ENCODE measurements at places on chromosomes 13 and 19.

GRCh38 chr13:60355056-60355455 is 42.0 kb upstream of the TDRD3 start:
- no peak for DNase-seq

- DNase-seq: no peak
These were observed 4.6 kb downstream of the CPAMD8 start for GRCh38 chr19:17021793-17022590.

GRCh38 chr13:84025824-84026223 is 143.6 kb upstream of the SLITRK1 start:
- DNase-seq: no peak

DNA sequence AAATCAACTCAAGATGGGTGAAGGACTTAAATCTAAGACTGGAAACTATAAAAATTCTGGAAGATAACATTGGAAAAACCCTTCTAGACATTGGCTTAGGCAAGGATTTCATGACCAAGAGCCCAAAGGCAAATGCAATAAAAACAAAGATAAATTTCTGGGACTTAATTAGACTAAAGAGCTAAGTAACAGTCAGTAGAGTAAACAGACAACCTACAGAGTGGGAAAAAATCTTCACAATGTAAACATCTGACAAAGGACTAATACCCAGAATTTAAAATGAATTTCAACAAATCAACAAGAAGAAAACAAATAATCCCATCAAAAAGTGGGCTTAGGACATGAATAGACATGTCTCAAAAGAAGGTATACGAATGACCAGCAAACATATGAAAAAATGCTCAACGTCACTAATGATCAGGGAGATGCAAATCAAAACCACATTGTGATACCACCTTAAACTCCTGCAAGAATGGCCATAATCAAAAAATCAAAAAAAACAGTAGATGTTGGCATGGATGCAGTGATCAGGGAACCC is 6.3 kb upstream of the RFX1 start:
- no peak for DNase-seq

GRCh38 chr19:45569619-45570421 is 14.8 kb downstream of the OPA3 start:
- DNase-seq: peak; percentile 51

DNA sequence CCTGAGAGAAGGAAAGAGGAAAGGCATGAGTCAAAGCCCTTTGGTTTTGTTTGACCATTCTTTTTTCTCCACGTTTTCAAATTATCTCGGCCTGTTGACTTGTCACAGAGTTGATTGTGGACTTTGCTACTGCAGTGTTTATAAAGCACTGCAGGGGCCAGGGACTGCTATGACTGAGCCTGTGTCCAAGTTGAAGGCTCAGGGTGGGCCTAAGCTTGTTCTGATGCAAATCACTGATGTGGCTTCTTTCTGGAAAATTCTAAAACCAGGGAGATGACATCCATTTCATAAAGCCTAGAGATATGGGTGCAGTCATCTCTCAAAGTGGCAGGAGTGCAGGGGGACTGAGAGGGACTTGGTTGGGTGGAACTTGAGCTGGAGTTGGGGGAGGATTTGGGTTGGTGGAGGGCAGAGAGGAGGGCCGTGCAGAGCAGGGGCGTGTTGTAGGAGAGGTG is 1.2 kb upstream of the CXCL17 start:
- DNase-seq: no peak

DNA sequence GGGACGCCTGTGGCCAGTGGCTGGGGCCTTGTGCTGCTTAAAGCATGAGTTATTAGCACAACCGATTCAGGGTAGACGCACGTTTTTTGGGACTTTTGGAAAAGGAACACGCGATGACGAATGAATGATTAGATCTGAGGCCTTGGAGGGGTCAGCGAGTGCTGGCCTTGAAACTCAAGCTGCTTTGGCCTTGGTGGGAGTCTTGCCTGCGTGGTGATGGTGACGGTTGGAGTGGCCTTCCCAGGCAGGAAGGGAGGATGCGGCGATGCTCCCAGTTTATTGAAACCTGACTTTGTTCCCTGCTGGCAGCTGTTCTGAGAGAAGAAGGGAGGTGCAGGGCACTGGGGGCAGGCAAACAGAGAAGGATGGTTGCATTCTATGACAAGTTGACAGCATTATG is 63.1 kb upstream of the RNF113B start:
- no peak for DNase-seq

DNA sequence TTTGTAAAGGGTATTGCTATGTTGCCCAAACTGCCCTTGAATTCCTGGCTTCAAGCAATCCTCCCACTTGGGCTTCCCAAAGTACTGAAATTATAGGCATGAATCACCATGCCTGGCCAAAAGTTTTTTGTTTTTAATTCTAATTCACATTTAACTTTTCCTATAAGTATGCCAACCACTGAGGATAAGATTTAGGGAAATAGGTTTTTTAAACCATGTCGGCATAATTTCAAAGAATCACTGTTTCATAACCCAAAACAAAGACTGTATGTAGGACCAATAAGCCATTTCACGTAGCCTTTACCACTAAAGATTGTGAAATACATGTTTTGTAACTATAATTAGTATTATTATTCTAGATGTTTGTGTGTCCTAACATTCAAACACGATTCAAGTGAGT is 8.2 kb downstream of the ZDHHC20 start:
- DNase-seq: no peak

DNA sequence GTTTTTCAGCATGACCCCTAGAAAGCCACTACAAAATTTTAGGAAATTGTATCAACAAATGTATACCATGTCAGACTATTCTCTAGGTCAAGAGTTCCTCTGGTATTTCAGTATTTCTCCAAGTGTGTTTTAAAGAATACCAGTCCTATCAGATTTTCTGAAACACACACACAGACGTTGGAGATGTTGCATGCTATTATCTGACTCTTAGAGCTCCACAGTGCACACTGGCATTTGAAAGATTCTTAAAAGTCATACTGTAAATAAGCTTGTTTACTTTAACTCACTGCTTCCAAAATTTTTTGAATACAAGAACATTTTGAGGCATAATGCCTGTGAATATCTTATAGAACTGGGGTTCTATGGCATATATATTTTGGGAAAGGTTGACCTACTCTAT is 33.8 kb upstream of the VWA8 start:
- no peak for DNase-seq

DNA sequence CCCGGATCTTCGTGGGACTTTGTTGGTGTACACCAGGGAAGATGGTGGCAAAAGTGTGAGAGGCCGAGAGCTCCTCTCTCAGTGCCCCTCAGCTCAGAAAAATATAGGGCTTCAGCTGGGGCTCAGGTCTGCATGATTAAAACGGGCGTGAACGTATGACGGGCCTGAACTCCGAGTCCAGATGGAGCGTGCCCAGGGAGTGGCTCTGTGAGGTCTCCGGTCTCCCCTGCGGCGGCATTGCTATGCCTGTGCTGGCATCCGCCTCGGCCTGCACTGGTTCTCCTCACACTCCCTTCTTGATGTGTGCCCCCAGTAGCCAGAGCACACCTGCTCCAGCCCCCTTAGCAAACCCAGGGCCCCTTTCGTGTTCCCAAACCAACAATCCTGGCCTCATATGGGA is 82.0 kb downstream of the TEX29 start:
- no peak for DNase-seq

- no peak for DNase-seq
These were observed 1.4 kb downstream of the BTBD2 start for GRCh38 chr19:2014131-2014571.

- no peak for DNase-seq
These were observed 8.9 kb upstream of the FAM124A start for GRCh38 chr13:51213173-51213728.

GRCh38 chr19:15438124-15438496 is 11.6 kb downstream of the WIZ start:
- no peak for DNase-seq

- peak; percentile 67 for DNase-seq
These were observed at the start of gene SCN1B for GRCh38 chr19:35030257-35031071. Gene SCN1B, plus strand, starts transcription at chr19:35030470. Its CDS starts 351 bp downstream, at chr19:35030821.

DNA sequence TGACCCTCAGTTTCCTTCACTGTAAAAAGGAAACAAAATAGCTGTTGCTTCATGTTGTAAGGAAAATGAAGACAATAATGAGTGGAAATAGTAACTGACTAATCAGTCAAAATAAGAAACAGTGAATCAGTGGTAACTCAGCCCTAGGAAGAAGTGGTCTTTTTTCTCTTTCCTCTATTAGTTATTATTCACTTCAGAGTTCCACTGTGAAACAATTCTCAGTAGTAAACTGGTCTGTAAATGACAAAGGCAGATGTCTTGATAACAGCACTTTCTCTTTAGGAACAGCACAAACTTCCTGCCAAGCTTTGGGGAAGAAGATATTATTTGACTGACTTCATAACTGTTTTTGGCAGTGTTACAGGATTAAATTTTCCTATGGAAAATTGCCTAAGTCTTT is 600.5 kb upstream of the KLHL1 start:
- DNase-seq: no peak

DNA sequence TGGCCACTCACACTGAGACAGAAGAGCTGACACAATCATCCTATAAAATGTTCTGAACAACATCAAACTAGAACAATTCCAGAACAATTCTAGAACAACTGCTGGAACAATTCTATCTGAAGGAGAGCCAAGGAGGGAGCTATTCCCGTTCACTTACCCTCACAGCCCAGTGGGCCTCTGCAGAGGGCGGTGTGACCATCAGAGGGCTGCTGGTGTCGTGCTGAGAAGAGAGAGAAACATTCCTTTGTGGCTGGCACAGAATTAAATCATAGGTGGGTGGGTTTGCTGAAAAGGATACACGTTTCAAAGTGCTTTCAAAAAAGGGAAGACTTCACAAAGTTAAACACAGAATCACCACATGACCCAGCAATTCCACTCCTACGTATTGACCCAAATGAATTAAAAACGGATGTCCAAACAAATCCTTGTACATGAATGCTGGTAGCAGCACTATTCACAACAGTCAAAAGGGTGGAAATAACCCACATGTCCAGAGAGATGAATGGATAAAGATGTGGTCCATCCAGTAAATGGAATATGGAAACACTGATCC is 34.9 kb downstream of the EPS15L1 start:
- DNase-seq: no peak

- no peak for DNase-seq
These were observed 8.8 kb downstream of the TPM4 start for GRCh38 chr19:16085115-16085514.

DNA sequence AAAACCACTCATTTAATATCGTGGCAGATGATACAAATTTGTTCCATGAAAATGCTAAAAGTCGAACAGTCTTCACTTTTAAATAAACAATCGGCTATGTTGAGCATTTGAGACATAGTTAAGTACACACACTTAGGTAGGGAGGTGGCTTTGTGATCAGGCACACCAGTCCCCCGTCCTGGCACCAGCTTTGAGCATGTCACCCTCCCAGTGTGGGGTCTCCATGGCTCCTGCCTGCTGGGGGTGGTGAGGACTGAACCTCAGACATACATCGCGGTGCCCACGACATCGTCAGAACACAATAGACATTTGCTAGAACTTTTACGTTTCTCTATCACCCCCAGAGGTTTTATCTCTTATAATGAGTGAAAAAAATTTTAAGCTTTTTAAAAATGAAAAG is 62.0 kb downstream of the RFX2 start:
- no peak for DNase-seq

Data from CD4-positive, alpha-beta T cell treated with Interleukin-2 at 100 ng/mL for 4 hours (primary cell).